ENCODE measurements at places on chromosomes 3 and 15.

DNA sequence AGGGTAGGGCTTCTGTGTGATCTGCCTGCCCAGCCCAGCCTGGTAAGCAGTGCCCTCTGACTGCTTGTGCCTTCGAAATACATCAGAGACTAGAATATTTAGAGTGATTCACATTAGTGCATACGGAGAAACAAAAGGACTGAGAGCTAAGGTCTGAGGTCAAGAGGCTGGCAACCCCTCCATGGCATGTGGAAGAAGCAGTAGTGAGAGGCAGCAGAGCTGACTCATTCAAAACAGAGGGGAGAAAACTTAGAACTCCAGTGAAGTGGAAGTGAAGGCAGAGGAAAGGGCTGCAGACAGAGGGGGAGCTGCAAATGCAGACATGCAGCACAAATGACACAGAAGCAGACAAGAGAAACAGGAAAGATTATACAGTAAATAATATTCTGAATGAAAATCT is 61.6 kb downstream of the ULK4 start:
- DNase-seq: no peak

DNA sequence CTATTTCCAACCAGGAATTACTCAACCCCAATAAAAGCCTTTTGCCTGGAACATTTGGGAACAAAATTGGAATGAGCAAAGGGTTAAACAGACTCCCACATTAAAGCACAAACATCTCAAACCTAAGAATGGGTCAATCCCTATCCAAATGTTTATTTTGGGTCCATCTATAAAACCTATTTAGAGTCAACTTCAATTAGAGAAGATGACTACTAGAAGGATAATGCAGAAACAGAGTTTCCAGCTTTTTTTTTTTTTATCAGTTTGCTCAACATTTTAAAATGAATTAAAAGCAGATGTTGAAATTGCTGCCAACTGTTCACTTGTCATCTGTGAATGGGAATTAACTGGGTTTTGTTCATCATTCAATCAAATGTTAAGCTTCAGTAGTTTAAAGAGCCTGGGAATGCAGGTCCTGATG is 4.1 kb upstream of the TBC1D23 start:
- DNase-seq: no peak

DNA sequence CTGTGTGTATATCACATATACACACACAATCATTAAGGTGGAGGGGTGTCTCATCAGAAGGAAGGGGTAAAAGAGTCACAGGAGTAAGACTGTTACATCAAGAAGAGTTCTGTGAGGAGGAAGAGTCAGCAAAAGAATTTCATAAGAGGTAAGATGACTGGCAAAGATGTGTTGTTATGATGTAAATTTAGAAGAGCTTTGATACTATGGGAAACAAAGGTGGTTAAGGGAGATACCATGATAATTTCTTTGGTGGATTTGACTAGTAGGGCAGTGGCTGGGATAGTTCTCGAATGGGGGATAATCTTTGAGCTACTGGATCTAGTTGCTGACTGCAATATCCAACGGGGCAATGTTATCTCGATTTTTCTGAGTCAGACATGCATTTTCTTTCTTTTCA is 61.6 kb downstream of the STAG1 start:
- no peak for DNase-seq

GRCh38 chr15:47422881-47423665 is 294.2 kb upstream of the SEMA6D start:
- DNase-seq: no peak

DNA sequence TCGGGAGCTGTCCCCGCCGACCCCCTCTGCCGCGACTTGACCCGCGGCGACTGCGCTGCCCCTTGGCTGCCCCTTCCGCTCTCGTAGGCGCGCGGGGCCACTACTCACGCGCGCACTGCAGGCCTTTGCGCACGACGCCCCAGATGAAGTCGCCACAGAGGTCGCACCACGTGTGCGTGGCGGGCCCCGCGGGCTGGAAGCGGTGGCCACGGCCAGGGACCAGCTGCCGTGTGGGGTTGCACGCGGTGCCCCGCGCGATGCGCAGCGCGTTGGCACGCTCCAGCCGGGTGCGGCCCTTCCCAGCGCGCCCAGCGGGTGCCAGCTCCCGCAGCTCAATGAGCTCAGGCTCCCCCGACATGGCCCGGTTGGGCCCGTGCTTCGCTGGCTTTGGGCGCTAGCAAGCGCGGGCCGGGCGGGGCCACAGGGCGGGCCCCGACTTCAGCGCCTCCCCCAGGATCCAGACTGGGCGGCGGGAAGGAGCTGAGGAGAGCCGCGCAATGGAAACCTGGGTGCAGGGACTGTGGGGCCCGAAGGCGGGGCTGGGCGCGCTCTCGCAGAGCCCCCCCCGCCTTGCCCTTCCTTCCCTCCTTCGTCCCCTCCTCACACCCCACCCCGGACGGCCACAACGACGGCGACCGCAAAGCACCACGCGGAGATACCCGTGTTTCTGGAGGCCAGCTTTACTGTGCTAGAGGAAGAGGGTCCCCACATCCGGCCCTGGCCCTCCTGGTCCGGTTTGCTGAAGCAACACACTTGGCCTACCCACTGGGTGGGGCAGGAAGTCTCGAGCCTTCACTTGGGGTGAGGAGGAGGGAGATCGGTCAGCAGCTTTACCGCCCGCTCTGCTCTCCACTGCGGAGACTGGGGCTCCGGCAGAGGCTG is at the start of gene RASSF1:
Gene RASSF1 (minus strand): TSS at position 389 of the 882 bp plus-strand sequence. CDS start 31 bp downstream, at position 358.
- DNase-seq: peak; percentile 19

DNA sequence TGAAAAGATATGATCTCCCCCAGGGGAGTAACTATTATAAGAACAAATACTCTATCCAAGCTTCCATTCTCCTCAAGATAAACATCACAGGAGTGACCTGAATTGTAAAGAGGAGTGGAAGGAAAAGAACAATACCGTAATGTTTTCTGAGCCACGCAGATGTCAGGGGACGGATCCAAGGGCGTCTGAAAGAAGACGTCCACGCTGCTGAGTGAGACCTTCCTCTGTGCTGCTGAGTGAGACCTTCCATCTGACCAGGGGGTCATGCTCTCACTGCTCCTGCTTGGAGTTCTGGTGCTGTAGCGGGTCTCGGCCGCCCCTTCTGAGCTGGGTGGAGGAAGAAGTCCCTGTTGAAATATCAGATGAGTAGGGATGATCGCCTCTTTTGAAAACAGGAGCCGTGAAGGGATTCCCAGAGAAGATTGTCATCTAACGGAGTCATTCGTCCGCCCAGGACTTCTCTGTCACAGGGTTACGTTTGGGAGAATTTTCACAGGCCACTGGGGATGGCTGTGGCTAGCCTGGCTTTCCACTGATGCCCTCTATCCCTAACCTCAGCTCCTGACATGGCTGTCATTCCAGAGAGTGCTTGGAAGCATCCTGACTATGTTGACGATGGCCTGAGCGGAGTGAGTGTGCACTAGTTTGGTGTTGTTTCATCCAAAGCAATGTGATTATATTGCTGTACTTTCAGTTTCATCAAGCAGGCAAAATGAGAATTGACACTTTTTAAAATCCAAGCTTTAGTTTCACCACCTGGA is 184.9 kb downstream of the APBA2 start:
- DNase-seq: no peak

- no peak for DNase-seq
Observed at GRCh38 chr15:99511866-99512661, 53.7 kb upstream of the MEF2A start.

GRCh38 chr3:39144095-39144747 is 9.2 kb downstream of the CSRNP1 start:
- DNase-seq: no peak

- no peak for DNase-seq
Observed at GRCh38 chr3:116276675-116277074, 168.6 kb downstream of the LSAMP start.

- DNase-seq: no peak
Observed at GRCh38 chr3:186218421-186218820, 109.5 kb upstream of the ETV5 start.

GRCh38 chr15:62835762-62836161 is 206.8 kb upstream of the TPM1 start:
- DNase-seq: no peak

DNA sequence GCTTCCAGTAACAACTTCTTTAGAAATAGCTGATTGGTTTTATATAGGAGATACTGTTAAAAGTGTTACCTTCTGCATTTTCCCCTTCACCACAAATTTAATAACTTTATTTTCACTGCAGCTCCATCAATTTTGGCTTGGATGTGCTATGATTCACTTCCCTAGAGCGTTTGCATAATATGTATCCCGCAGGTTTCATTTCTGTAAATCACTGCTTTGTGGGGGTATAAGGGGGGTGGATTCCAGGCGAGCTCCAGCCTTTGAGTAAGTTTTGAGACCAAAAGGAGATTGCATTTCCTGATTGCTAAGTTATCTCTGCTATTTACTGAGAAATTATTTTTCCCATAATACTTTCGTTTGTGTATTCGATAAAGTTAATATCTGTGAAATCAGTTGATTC is 232.6 kb downstream of the TBL1XR1 start:
- DNase-seq: no peak

- DNase-seq: no peak
Observed at GRCh38 chr15:57245130-57245529, 131.2 kb upstream of the CGNL1 start.

- no peak for DNase-seq
Observed at GRCh38 chr15:40246496-40247280, 7.8 kb downstream of the PAK6 start.

DNA sequence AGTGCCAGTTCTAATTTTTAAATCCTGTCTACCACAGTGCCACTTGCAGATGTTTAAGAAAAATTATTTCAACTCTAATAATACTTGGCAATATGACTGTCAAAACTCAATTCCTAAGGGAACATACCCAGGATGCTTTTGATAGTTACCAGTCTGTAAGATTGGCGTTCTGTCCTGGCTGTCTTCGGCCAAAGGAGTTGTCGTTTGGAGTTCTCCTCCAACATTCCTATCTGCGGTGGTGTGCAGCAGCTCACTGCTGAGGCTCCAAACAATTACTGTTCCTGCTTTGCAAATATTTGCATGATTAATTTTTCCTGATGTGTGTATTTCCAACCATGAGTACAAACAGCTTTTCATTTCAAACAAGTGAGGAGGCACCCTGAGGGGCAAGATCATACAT is 330.8 kb upstream of the DPH6 start:
- no peak for DNase-seq

DNA sequence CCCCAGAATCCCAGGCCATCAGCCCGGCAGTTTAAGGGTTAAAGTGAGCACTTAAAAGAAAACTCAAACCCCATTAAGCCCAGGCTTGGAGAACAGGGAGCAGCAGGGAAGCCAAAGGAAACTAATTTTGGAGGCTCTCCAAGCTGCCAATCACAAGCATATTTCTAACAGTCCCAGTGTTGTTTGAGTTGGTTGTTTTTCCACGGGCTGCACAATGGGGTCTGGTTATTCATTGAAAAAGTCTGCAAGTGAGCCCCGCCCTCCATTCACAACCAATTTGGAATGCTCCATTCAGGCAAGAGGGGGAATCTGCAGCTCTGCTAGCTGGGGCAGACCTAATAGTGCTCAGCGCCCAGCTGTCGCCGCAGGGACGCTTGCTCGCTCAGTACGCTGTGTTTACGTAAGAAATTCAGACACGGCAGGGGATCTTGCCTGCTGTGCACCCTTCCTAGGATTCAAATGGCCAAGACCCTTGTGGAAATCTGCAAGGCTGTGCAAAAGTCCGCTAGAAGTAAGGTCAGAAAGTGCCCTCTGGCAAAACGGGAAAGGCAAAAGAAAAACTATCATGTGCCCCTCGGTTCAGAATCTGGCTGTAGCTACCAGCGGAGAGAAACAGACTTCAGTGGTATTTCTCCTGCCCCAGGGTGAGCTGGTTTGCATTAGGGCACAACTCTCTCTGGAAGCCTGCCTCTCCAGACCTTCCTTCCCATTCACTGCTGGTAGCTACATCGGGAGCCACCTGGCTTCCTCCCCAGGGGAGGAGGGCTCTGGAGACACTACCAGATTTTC is 11.0 kb downstream of the ETV5 start:
- no peak for DNase-seq

- DNase-seq: no peak
Observed at GRCh38 chr3:69944931-69945493, 54.5 kb upstream of the SAMMSON start.

DNA sequence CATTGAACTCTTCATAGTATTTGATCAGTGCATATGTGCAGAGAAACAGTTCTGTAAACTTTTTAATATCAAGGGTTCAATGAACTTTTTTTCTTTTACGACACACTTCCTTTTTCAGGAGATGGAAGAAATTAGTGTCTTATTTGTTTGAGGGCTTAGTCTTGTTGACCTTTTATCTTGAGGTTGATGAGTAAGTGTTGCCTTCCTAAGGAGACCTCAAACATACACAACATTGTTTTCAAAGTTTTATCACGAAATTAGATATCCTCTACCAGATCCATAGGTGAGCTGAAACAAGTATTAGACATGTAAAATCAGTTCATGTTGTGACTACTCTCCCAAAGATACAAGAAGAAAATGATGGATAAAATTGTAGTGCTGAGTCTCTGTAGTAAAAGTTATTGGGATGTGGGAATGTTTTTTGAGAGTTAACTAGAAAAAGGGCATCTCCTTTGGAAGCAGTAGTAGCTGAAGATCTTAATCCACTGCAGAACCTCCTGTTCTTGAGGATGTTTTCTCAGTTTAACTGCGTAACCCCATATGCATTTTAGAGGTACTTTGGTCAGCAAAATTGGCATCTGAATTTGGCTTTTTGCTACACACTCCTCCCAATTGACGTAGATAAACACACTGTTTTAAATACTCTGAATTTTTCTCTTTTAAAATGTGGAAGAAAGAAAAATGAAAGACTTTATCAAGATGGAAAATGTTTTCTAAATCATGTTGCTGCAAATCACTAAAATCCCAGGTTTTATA is 116.8 kb downstream of the GALK2 start:
- no peak for DNase-seq

DNA sequence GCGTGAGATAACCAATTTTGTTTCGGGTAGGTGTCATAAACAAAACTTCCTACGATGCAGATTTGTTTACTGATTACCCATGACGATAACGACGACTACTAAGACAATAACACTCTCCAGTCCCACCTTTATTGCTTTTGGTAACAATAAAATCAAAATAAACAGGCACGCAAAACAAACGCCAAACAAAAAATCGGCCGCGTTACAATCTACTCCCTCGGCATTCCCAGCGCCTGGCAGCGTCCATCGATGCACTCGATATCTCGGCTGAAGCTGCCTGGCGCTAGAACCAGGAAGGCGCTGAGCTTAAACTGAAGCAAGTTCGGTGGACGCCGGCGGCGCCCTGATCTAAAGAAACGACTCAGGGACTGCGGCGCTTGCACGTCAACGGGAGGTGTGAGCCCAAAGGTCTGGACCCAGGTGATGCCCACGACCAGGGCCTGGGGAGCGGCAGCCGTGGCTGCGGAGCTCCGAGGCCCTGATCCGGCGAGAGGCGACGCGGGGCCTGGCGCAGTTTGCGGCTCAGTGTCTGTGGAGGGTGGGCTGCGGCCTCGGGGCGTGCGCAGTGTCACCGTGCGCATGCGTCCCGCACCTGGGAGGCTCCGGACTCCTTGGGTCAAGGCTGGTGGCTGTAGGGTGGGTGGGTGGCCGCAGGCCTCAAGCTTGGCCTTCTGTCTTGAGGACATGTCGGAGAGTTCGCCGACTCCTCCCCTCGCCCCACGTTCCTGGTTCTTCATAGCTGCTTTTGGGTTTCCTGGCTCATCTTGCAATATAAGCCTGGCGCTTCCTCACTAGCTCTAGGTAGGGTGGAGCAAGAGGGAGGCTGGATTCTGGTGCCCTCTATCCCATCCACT is at the start of gene RSRC1:
Gene RSRC1 (plus strand): TSS at position 286 of the 854 bp plus-strand sequence. CDS start 12,016 bp downstream, outside the sequence.
- DNase-seq: peak; percentile 76
